ENCODE measurements at places on chromosomes 5 and 9.

DNA sequence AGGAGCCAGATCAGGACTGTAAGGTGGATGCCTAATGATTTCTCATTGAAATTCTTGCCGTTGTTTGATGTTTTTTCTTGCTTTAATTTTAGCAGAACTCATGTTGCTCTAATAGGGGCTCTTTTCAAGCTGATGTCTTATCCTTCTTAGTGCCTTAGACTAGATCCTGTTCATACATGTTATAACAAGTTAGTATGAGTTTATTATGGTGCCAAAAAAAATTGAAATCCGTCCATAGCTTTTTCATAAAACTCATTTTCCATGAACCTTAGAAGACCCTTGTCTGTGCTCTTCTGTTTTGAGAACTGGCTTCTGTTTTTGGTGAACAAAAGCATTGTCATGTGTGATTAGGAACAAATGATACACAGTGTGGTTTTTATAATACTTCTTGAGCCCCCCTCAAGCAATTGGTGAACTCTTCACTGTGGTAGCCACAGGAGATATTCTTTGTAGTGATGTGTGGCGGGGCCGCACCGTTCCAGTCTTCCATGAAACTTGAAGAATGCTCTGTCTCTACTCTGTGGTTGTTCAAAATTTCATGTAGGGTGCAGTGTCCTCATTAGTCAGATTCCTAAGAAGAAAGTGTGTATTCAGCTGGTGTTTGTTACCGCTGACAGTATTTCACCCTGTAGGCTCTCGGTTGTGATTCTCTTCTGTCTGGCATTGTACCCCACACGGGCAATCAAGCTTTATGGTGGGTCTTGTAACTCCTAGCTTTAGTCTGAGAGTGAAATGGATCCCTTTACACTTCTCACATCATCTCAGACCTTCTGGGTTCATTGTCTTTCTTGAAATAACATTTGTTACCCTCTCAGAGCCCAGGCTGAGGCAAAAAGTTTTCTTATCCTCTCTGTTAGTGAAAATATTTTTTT, 10.7 kb downstream of the OTULIN start:
- no peak for DNase-seq

- DNase-seq: no peak
Measured at GRCh38 chr9:133066181-133066983, 4.6 kb downstream of the CEL start.

- no peak for DNase-seq
Measured at GRCh38 chr5:55929020-55929799, 65.6 kb downstream of the IL6ST start.

- DNase-seq: no peak
Measured at GRCh38 chr5:62043289-62044280, 262.4 kb upstream of the KIF2A start.

DNA sequence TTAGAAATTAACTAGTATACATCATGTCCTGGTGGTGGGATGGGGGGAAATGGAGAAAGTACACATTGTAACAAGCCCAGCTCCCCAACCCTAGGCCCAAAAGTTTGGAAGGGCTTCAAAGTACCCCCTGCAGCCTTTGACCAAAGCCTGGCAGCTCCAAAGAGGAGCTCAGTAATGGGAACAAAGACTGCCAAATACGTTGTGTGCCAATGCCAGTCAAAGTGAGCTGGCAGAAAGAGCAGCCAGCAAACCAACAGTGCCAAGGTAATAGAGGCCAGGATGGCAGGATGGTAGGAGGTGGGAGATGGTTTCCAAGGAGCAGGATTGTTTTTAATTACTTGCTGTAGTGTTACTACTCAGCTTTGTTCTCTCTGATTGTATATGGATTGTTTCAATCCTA, 248.3 kb downstream of the COX7C start:
- DNase-seq: no peak

DNA sequence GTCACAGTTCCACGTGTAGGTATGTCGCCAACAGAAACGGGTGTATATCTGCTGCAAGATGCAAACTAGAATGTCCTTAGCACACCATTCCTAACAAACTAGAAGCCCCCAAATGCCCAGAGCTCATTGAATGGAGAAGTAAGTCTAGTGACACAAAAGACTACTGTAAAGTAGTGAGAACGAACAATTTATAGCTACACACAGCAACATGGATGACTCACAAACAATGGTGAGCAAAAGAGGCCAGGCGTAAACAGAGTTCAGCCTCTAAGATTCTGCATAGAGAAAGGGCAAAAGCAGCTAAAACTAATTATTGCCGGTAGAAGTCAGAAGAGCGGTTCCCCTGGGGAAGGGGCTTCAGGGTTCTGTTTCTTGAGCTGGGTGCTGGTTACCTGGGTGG, 74.7 kb downstream of the AMBP start:
- no peak for DNase-seq

- DNase-seq: no peak
Measured at GRCh38 chr9:80691229-80691628, 998.1 kb downstream of the TLE1 start.

GRCh38 chr5:73945505-73945904, 319.5 kb downstream of the ARHGEF28 start:
- no peak for DNase-seq

DNA sequence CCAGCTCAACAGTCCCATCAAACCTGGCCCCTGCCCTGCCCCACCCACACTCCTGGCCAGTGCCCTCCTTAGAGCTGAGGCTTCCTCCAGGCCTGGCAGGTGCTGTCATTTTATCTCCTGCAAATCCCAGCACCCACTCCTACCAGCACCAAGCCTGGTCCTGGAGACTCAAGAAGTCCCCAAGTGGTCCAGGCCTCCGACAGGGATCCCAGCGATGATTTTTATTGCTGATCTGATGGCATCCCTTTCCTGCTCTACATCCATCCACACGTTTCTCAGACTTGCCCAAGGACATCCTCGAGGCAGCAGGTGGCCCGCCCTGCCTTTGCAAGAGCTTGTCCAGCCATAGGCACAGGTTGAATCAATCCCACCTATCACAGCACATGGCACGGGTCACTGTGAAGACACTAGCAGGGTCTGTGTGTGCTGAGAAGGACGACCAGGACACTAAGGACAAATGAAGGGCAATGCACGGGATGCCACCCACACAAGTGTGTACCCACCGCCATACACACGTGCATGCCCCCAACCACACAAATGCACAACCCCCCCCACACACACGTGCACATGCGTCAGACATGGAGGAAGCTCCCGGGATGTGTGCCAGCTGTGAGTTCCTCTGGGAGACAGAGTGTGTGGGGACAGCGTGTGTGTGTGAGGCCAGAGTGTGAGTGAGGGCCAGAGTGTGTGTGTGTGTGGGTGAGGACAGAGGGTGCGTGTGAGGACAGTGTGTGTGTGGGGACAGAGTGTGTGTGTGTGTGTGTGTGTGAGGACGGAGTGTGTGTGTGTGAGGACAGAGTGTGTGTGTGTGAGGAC, 62.4 kb upstream of the UBAC1 start:
- DNase-seq: no peak

GRCh38 chr5:91182763-91183162, 200.4 kb downstream of the ARRDC3 start:
- no peak for DNase-seq

Measured in GM13977 (cell line).